Activated CD4-positive, alpha-beta T cell treated with anti-CD3 and anti-CD28 coated beads for 36 hours (primary cell): ENCODE measurements at places on chromosomes 2 and 18. TPM values are rescaled to one million over a fixed set of nuclear protein-coding genes. Genes with fewer than 3 reads are reported as not detected.

DNA sequence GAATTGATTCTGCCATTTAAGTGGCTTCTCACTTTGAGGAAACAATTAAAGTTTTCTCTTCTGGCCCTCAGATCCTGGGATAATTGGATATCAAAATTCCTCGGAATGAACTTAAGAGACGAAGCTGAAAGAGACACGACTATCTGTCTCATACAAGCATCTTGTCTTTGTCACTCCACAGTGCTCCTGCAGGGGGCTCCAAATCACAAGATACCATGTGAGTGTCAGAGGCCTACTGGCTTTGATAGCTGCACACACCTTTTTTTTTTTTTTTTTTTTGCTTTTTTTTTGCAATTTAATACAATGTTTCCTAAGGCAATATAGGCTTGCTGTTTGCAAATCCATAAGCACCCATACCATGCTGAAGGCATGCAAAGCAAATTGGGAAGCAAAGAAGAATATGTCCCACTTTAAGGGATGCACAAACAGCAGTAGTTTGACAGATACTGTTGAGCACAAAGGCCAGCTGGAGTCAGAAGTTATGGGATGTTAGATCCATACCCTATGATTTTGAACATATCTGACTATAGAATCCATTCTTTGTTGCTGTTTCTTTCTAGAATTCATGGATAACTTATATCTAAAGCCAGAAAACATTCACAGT is 109.0 kb upstream of the CBLN2 start:
- H3K4me1 ChIP-seq: no peaks in the 10 kb centered on the region
- no peaks in the 10 kb centered on the region for H3K36me3 ChIP-seq
- DNase-seq: peak; percentile 72
- no peak overlapping the region for H3K4me3 ChIP-seq

DNA sequence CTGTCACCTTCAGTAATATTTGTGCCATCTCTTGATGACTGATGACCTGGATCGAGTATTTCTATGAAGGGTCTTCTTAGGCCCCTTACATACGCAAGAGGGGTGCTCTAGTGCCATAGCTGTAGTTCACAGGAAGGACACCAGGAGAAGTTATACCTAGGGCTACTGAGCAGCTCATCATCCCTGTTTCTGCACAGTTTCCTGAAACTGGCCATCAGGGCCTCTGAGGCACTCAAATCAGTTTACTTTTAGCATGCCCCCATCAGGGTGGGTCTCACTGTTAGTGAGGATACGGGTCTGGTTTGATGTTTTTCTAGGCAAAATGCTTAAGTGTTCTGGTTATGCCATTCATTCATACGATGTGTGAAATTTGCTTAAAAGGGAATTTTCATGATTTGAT is 20.0 kb upstream of the FBLN7 start:
- H3K27ac ChIP-seq: no peak overlapping the region
- H3K36me3 ChIP-seq: peaks cover 26% of the 10 kb centered on the region
- no peak overlapping the region for H3K4me3 ChIP-seq
- H3K4me1 ChIP-seq: peaks cover 8% of the 10 kb centered on the region

GRCh38 chr2:173792166-173792565 is 173.0 kb downstream of the SP3 start:
- peaks cover 12% of the 10 kb centered on the region for H3K27me3 ChIP-seq
- H3K4me1 ChIP-seq: no peaks in the 10 kb centered on the region
- no peak overlapping the region for H3K27ac ChIP-seq
- no peak for DNase-seq

GRCh38 chr2:196409376-196409775 is 230.1 kb upstream of the CCDC150 start:
- DNase-seq: no peak
- H3K27ac ChIP-seq: no peak overlapping the region
- no peaks in the 10 kb centered on the region for H3K4me1 ChIP-seq
- H3K27me3 ChIP-seq: peaks cover 5% of the 10 kb centered on the region

DNA sequence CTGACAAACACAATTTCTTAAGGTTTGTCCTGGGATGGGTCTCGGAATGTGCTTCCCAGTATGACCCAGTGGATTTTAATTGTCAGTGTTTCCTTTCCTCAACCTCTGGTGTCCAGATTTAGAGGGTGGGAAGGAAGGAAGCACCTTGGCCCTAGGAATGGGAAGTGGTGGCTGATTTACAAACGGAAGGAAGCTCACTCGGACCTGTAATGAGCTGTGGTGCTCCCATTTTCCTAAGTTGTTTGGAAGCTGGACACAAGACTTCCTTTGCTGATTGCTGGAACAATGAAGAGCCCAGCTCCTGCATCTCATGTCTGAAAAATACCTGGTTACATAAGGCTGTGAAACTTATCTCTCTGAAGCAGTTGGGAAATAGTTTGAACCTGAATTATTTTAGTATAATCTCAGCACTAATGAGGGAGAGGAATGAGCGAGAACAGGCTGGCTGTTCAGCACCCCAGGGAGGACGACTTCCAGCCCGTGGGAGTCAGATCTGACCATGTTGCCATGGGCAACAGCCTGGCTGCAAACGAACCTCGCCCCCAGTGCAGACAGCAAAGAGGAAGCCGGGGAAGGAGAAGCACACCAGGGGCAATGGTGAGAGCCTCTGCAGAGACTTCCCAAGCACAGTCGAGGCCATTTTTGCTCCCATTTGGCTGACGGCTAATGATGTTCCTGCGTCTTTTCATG is 74.4 kb upstream of the ASB18 start:
- H3K27me3 ChIP-seq: no peaks in the 10 kb centered on the region
- no peak for DNase-seq
- H3K36me3 ChIP-seq: no peaks in the 10 kb centered on the region
- H3K4me3 ChIP-seq: no peak overlapping the region
- H3K4me1 ChIP-seq: no peaks in the 10 kb centered on the region

DNA sequence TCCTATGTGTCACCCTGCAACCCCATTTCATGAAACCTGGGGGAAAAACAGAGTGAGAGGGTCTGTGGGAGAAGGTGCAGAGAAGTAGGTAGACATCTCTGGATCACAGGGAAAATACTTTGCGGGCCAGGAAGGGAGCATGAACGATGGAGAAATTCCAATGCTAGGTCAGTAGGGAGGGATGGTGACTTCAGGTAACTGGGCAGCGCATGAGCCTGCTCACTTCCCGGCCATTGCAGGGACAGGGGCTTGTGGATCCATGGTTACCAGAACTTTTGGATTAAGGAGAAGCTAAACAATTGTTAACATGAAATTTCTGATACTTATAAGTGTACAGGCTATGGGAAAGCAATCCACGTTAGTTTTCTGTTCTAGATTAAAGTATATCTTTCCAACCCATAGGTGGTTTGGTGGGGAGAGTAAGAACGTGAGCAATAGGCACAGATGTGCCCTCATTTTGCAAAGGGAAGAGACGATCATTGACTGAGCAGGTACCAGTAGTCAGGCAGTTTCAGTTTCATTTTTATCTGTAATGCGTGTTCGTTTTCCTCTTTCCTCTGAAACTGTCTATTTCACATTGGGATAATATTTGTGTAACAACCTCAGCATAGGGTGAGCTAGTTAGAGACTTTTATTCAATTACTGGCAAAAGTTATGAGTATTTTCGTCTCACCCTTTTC is 65.0 kb downstream of the NYAP2 start:
- peak; percentile 7 for DNase-seq
- no peak overlapping the region for H3K27ac ChIP-seq
- H3K36me3 ChIP-seq: no peaks in the 10 kb centered on the region
- H3K4me1 ChIP-seq: peaks cover 24% of the 10 kb centered on the region

DNA sequence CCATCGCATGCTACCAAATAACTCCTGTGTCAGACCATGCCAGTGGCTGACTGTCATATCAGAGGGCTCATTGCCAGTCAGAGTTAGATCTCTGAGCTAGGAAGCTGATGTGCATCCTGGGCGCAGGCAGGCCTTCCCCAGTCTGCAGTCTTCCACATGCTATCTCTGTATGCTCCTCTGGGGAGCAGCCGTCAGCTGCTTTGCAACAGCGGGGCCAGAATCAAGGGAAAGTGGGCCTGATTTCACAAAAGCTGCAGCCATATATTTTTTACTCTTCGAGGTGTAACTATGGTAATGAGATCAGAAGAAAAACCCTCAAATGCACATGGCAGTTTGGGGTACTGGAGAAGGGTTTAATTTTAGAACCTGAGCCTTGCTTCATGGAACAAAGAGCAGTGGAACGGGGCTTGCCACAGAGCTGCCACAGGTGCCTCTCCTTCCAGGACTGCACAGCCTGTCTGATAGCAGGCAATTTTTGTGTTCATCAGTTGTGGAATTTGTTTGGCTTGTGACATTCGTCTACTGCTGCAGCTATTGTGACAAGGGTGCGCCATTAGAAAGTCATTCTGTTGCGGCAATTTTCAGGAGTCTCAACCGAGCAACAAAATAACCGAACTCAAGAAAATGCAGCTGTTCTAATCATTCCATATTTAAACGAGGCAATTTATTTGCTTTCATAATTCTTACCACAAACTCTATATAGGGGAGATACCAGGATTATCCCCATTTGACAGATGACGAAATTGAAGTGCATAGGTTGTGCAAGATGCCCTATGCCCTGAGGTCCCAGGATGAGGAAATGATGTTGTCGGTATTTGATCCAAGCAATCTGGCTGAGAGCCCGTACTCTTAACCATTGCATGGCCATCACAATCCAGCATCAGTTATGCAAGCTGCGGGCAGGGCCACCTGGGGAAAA is 109.6 kb upstream of the CYRIA start:
- no peak for DNase-seq
- no peaks in the 10 kb centered on the region for H3K4me1 ChIP-seq
- no peak overlapping the region for H3K27ac ChIP-seq

GRCh38 chr18:52544086-52544485 is 204.1 kb downstream of the DCC start:
- H3K27me3 ChIP-seq: no peaks in the 10 kb centered on the region

GRCh38 chr2:201597397-201597796 is 45.9 kb downstream of the TMEM237 start:
- no peak for DNase-seq
- H3K27ac ChIP-seq: no peak overlapping the region
- H3K4me3 ChIP-seq: no peak overlapping the region
- H3K4me1 ChIP-seq: no peaks in the 10 kb centered on the region

DNA sequence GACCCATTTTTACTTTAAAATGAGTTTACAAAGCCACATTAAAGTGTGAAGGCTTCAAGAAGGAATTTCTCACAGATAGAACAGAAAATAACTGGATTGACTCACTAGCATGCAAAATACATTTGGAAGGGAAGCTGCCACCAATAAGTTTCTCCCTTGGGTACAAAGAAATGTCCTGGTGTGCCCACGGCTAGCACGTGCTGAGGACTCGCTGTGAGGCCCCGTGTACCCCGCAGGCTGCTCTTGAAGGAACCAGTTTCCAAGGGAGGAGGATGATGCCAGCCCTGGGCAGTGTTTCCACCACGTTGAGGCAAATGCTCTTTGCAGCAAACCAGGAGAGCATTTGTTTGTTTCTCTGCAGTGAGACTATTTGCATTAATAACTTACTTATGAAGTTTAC is 207.3 kb downstream of the SH3RF3 start:
- no peak for DNase-seq
- H3K27me3 ChIP-seq: peaks cover 8% of the 10 kb centered on the region
- peaks cover 38% of the 10 kb centered on the region for H3K4me1 ChIP-seq
- no peak overlapping the region for H3K27ac ChIP-seq
- H3K36me3 ChIP-seq: no peaks in the 10 kb centered on the region

DNA sequence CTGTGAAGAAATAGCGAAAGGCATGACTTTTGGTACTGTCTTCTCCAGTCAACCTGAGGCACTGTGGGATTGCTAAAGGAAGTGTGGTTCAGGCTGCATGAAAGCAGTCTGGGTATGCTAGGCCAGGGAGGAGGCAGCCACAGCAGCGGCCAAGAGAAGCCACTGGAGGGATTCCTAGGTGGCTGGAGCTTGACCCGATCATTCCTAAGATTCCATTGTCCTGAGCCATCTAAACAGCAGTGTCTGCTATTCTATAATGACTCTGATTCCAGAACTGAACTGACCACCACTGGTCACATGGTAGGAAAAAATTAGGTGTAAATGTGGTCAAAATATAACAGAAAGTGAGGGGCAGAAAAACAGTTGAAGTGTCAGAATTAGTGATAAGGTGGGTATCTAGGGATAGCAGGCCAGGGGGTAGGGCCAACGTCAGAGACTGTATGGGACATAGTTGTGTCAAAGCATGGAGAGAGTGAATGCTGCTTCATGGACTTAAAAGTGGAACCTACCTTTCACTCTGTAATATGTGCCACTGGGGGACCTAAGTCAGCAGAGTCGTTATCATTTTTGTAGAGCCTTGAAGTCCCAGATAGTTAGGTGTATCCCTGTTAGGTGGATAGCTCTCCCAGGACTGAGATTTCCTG is 204.6 kb downstream of the CTNNA2 start:
- H3K36me3 ChIP-seq: no peaks in the 10 kb centered on the region
- DNase-seq: no peak
- H3K4me3 ChIP-seq: no peak overlapping the region
- no peaks in the 10 kb centered on the region for H3K4me1 ChIP-seq

DNA sequence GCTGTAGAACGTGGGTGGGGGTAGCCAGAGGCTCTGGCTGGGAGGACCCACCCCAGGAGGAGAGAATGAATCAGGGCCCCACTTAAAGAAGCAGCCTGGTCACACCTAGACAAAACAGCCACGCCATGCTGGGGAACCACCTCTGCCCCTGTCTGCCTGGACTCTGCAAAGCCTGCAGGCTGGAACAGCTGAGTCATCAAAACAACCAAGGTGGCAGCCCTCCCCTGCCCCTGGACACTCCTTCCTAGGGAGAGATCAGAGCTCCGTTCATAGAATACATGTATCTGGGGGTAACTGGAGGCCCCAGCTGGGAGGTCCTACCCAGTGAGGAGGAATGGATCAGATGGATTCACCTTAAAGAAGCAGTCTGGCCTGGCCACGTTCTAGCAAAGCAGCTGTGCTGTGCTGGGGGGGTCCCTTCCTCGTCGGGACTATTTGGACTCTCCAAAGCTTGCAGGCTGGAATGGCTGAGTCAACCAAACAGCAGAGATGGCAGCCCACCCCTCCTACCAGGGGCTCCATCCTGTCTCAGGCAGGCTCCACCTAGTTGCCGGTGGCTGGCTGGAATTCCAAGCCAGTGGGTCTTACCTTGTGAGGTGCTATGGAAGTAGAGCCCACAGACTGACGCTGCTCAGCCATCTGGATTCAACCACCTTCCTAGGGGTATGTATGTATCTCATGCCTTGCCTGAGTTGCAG is 50.5 kb upstream of the NT5C1B start:
- no peak overlapping the region for H3K4me3 ChIP-seq
- no peaks in the 10 kb centered on the region for H3K27me3 ChIP-seq
- no peak overlapping the region for H3K27ac ChIP-seq
- no peak for DNase-seq
- H3K4me1 ChIP-seq: no peaks in the 10 kb centered on the region

- H3K4me3 ChIP-seq: no peak overlapping the region
- H3K4me1 ChIP-seq: no peaks in the 10 kb centered on the region
- H3K27ac ChIP-seq: no peak overlapping the region
- H3K27me3 ChIP-seq: no peaks in the 10 kb centered on the region
- DNase-seq: no peak
Measured at GRCh38 chr18:40930211-40930882, 1024.7 kb upstream of the PIK3C3 start.

Gene CD302
- total RNA-seq: 0.47 TPM

Gene RRM2
- 382 TPM for total RNA-seq

Gene FER1L5
- not detected for total RNA-seq

Gene SCN7A
- total RNA-seq: not detected

Gene PID1
- total RNA-seq: not detected
